Left kidney (tissue), 8 donors: ENCODE measurements at places on chromosomes 2 and 18.
A peak's percentile ranks its signal among the peaks of the same experiment; 100 is the strongest.

DNA sequence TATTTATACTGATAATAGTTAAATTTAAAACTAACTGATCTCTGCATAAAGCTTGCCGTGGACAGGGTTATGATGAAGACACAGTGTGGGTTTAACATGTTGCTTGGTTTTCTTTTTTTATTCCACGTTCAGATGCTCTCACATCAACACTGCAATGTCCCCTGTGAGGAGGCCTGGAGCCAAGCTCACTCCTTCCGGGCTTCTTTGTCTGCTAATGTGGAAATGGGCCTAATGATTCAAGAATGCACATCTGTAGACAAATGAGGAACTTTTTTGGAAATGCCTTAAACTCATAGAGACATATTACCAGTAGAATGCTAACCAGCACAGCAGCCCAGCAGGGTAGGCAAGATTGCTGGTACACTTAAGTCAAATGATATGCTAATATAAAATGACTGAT, 208.0 kb downstream of the GALR1 start:
- no peak for DNase-seq

DNA sequence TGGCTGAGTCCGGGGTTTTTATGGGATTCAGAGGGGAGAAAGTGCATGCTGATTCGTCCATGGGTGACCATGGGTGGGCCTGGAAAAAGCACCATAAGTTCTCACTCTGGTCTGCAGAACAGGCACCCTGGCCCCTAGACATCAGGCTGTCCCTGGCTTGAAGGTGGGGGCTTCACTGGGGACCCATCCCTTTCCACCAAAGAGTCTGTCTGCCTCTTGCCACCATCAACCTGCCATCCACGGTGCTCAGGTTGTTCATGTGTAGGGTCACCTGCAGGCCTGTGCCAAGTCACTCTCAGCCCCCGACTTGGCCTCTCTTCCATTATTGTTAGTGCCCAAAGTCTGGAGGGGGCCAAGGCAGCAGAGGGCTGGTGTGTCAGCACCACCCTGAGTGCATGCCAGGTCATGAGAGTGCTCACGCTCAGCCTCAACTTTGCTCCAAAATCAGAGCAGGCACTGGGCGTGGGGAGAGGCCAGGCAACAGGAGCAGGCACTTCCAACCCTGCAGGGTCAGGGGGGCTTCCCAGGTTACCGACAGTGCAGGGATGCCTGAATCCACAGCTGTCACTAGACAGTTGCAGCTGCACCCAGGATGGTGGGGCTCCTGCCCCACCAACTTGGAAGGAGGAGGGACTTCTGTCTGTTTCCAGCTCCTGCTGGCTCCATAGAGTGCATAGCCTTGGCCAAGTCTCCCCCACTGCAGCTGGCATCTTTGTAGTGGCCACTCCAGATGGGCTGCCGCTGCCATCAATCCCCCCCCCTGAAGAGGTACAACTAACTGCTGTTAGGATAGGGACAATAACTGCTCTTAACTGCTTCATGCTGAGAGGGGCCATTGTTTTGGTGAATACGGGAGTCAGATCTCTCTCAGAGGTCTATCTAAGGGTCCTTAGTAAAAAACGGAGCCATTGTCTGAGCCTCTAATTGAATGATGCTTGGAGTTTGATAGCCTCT, 209.3 kb downstream of the AKAIN1 start:
- DNase-seq = no peak

- DNase-seq = no peak
Observed at GRCh38 chr18:364256-364826, 96.5 kb upstream of the THOC1 start.

DNA sequence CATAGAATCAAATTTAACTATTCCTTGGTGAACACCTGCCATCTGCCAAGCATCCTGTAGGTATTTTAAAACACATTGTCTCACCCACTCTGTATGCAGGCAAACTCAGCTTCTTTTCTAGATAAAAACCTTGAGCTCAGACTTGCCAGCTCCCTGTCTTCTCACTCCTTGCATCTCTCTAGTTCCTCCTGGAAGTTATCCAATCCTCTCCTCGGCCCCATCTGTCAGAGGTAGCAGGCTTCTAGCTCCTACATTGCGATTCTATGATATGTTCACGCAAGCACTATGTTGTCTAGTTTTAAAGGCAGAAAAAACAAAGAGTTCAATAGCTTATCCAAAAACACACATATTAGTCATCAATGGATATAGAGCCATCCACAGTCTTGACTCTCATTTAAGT, 67.0 kb upstream of the APCDD1 start:
- no peak for DNase-seq

DNA sequence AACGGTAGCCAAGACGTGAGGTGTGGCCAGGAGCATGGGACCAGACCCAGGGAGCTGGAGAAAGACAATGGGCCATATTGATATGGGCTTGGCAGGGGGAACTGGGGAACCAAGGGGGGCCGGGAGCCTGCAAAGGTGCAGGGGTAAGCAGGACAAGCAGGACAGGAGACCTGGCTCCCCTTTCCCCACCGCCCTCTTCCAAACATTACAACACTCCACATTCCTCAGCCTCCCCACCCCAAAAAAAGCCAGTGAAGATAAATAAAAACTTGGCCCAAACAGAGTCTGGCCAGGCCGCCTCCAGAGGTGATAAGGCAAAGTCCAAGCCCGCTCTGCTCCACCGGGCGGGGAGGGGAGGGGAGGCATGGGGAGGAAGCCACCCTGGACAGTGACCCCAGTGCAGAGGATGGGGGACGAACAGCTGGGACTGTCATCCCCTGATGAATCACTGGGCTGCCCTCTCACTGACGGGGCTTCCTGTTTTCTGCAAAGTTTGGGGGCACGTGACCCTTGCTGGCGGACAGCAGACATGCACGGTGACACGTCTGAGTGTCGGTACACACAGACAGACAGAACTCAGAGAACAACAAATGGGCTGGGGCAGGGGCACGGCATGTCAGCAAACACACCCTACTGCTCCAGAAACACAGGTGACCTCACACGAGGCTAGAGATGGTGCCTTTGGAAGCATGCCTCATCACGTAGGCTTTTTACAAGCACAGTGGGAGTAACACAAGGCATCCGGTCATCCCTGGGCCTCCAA, 100.2 kb downstream of the TNS1 start:
- peak; percentile 64 for DNase-seq

DNA sequence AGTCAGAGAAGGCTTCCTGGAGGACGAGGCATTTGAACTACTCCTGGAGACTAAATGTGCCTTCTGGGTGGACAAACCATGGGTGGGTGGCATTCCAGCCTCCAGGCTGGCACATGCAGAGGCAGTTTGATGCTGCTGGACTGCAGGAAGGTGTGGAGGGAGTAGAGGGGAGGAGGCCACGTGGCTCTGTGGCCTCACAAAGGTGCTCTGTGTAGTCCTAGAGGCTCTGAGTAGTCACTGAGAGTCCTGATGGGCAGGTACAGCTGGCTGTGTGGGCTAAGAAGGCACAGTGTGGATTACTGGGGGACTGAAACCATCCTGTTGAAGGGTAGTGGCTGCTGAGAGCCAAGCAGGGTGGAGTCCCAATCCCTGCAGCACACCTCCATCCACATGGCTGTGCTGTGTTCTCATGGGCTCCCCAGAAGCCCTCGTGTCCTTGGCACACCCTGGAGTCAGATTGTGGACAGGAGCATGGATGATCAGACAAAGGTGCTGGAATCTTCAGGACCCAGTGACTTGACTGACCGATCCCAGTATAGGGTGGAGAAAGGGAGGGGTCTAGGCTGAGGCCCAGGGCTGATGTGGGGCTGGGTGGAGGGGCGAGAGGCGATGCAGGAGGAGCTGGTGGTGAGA, 87.4 kb upstream of the HS6ST1 start:
- no peak for DNase-seq
